ENCODE measurements at places on chromosomes 7 and 10.

- DNase-seq = peak; percentile 39
These were observed 711 bp downstream of the NAMPT start for GRCh38 chr7:106283831-106284713.

GRCh38 chr10:109040622-109041021 is 882.7 kb downstream of the XPNPEP1 start:
- DNase-seq = no peak

- no peak for DNase-seq
These were observed 179.9 kb downstream of the PTPRN2 start for GRCh38 chr7:158407581-158408317.

GRCh38 chr10:97307441-97307840 is 11.6 kb upstream of the FRAT1 start:
- DNase-seq = no peak

GRCh38 chr7:132574223-132574622 is 2.0 kb downstream of the PLXNA4 start:
- DNase-seq = no peak

DNA sequence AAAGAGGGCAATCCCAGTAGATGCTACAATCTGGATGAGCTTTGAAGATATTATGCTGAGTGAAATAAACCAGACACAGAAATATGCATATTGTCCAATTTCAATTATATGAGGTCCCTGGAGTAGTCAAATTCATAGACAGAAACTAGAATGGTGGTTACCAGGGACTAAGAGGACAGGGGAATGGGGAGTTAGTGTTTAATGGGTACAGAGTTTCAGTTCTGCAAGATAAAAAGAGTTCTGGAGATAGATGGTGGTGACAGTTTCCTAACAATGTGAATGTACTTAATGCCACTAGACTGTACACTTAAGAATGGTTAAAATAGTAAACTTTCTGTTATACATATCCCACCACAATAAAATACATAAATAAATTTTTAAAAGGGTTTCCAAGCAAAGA is 236.6 kb downstream of the ELMO1 start:
- no peak for DNase-seq

Data from stimulated activated CD8-positive, alpha-beta memory T cell treated with anti-CD3 and anti-CD28 coated beads, Interleukin-2, amount 100 ng/mL, for 48 hours (primary cell).